ENCODE measurements at places on chromosomes 13 and 19.

- H3K36me3 ChIP-seq: no peaks in the 10 kb centered on the region
- H3K4me1 ChIP-seq: no peaks in the 10 kb centered on the region
- no peak overlapping the region for H3K27ac ChIP-seq
- H3K27me3 ChIP-seq: peaks cover 41% of the 10 kb centered on the region
- no peak overlapping the region for H3K4me3 ChIP-seq
Measured at GRCh38 chr19:42619271-42619670, 24.5 kb upstream of the CEACAM8 start.

DNA sequence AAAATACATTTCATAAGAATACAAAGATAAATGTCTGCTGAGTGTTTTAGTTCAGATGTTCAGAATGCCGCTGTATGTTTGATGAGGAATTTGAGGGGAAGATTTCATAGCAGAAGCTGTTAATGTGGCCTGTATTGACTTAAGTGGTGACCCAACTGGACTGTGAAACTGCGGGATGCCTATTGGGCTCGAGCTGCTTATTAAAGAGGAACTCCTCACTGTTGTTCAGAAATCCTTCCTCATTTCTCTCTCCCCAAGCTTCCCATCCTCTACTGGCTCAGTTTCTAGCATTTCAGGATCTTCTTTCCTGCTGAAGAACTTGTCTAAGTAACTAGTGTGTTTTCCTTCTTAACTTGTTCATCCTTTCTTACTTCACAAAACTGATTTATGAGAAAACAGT, 20.4 kb downstream of the DGKH start:
- peaks cover 8% of the 10 kb centered on the region for H3K4me1 ChIP-seq
- no peak for DNase-seq
- no peak overlapping the region for H3K27ac ChIP-seq

DNA sequence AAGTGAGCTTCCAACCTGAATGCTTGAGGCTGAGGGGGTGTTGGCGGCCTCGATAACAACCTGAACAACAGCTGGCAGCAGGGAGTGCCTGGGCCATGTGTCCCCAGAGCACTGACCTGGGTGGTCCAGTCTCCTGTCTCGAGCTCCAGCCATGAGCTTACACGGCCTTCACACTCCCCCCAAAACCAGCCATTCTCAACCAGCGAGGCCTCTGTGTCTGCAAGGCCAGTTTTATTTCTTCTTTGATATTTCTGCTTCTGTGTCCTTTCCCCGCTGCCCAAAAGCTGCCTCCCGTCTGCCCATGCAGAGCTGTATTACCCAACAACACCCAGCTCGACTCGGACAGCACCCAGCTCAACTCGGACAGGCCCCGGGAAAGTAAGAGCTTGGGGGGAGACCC, 32.5 kb upstream of the TFDP1 start:
- no peak overlapping the region for H3K27ac ChIP-seq
- peaks cover 47% of the 10 kb centered on the region for H3K36me3 ChIP-seq
- H3K4me3 ChIP-seq: no peak overlapping the region
- DNase-seq: peak; percentile 52

DNA sequence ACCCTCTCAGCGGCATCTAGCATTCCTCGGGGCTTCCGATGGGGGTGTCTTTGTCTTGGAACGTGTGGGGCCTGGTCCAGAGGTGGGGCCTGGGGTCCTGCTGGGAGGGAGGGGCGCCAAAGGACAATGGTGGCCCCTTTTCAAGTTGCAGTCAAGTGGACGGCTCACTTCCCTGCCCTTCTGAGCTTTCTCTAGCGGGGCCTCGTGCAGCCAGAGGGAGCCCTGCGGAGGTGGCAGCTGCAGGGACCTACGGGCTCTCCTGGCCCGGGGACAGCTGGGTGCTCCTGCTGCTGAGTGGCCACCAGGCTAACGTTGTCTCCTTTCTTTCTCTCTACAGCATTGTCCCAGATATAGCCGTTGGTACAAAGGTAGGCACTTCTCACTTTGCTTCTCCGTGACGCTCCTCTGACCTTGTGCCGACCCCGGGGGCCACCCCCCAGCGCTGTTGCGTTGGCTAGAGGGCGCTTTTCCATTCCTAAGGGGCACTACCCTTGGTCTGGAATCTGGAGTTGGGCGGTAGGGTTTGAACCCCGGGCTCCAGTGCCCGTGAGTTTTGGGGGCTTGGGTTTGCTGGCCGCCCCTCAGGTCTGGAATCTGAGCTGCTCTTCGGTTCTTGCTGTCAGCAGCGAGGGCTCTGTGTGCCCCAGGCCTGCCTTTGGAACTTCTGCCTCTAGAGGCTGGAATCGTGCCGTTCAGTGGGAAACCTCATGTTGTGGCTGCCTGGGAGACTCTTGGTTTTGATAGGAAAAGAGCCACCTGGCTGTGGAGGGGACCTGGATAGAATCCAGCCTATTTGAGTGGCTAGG, 2.0 kb downstream of the PTBP1 start:
- no peaks in the 10 kb centered on the region for H3K27me3 ChIP-seq
- peaks cover 32% of the 10 kb centered on the region for H3K4me1 ChIP-seq
- peak; percentile 61 for DNase-seq
- H3K27ac ChIP-seq: no peak overlapping the region

DNA sequence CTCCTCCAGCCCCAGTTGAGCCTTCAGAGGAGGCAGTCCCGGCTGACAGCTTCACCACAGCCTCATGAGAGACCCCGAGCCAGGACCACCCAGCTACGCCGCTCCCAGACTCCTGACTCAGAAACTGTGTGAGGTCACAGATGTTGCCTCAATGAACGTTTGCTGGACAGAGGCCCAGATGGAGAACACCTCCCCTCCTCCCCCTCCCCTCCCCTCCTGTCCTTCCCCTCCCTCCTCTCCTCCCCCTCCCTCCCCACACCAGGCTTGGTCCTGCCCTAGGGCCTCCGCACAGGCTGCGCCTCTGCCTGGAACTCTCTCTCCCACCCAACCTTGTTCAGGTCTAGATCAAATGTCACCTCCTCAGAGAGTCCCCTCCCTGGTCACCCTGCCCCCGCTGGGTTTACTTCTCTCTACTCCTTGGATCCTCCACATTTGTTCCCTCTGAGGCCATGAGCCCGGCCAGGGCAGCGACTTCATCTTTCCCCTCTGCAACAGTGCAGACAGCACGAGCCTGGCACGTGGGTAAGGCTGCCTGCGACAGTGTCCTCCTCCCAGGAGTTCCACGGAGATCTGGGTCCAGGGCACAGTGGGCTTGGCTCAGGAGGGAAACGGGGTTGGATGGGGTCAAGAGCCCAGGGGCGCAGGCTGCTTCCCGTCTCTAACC, 17.4 kb downstream of the PIP5K1C start:
- peaks cover 3% of the 10 kb centered on the region for H3K4me1 ChIP-seq
- no peaks in the 10 kb centered on the region for H3K27me3 ChIP-seq
- DNase-seq: no peak
- H3K36me3 ChIP-seq: peaks cover 9% of the 10 kb centered on the region
- H3K27ac ChIP-seq: no peak overlapping the region

DNA sequence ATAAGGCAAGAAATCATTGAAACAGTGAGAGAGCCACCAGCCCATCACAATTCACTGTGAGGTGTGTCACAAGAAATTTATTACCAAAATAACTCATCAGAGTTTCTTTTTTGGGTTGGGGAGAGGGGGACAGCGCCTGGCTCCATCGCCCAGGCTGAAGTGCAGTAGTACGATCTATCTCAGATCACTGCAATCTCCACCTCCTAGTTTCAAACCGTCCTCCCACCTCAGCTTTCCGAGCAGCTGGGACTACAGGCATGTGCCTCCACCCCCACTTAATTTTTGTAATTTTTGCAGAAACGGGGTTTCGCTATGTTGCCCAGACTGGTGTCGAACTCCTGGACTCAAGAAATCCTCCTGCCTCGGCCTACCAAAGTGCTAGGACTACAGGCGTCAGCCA, 3.6 kb downstream of the IFNL1 start:
- no peaks in the 10 kb centered on the region for H3K4me1 ChIP-seq
- no peaks in the 10 kb centered on the region for H3K36me3 ChIP-seq
- no peak overlapping the region for H3K27ac ChIP-seq
- no peak overlapping the region for H3K4me3 ChIP-seq

DNA sequence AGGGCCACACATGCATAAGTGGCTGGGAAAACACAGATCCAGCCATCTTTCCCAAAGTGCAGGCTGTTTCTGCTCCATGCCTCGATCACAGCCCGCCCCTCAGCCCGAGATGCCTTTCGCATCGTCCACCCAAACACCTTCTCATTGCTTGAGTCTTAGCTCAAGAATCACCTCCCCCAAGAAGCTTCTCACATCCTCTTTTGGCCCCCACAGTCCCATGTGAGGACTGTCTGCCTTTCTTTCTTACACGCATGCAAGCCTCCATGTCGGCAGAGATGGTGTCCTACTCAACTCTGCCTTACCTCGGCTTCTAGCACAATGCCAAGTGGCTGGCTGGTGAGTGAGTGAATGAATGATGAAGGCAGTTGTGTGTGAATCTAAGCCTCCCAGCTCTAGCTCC, 18.1 kb upstream of the GSX1 start:
- H3K27ac ChIP-seq: no peak overlapping the region
- H3K27me3 ChIP-seq: no peaks in the 10 kb centered on the region
- H3K4me1 ChIP-seq: no peaks in the 10 kb centered on the region
- no peak for DNase-seq

GRCh38 chr13:56393549-56393948, 747.2 kb upstream of the PRR20A start:
- H3K27ac ChIP-seq: no peak overlapping the region
- no peak for DNase-seq
- no peaks in the 10 kb centered on the region for H3K36me3 ChIP-seq

- H3K27me3 ChIP-seq: no peaks in the 10 kb centered on the region
- peaks cover under 1% of the 10 kb centered on the region for H3K4me1 ChIP-seq
- H3K4me3 ChIP-seq: no peak overlapping the region
- H3K27ac ChIP-seq: no peak overlapping the region
- H3K36me3 ChIP-seq: no peaks in the 10 kb centered on the region
Measured at GRCh38 chr13:106527445-106527801, 8.0 kb downstream of the EFNB2 start.

GRCh38 chr19:39067104-39067503, 17.1 kb upstream of the ACP7 start:
- no peak overlapping the region for H3K27ac ChIP-seq
- no peaks in the 10 kb centered on the region for H3K27me3 ChIP-seq

DNA sequence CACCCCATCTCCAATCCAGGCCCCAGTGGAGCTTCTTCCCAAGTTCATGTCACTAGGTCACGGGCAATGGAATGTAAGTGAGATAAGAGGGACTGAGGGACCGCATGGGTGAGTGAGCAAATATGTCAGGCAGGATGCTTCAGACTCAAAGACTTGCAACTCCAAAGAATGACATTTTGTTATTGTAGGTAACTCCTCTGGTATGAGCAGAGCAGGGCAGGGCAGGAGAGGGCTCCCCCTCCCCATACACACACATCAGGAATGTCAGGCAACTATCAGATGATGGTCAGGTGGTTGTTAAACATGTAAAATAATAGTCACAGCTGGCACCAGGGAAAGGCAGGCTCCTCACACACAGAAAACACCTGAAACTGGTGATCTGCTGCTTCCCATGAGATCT, 10.6 kb downstream of the ERVV-2 start:
- H3K27ac ChIP-seq: no peak overlapping the region
- H3K4me3 ChIP-seq: no peak overlapping the region
- H3K36me3 ChIP-seq: no peaks in the 10 kb centered on the region
- DNase-seq: no peak
- no peaks in the 10 kb centered on the region for H3K27me3 ChIP-seq

DNA sequence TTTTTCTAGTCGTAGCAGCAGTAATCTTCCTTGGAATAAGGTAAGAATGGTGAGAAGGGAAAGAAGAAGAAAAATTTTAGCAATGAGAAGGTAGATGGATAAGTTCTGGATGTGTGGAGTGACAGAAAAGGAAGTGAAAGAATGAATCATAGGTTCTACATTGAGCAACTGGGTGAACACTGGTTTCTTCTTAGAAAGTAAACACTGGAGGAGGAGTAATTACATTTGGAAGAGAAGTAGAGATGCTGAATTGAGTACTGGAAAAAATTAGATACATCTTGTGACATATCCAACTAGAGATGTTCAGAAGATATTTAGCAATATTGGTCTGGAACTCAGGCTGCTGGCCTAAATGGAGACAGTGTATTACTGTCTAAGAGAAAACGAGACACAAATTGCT, 148.5 kb downstream of the GPC5 start:
- H3K27ac ChIP-seq: no peak overlapping the region
- DNase-seq: no peak
- no peaks in the 10 kb centered on the region for H3K4me1 ChIP-seq
- H3K4me3 ChIP-seq: no peak overlapping the region
- no peaks in the 10 kb centered on the region for H3K27me3 ChIP-seq

- no peaks in the 10 kb centered on the region for H3K27me3 ChIP-seq
- no peaks in the 10 kb centered on the region for H3K4me1 ChIP-seq
- H3K4me3 ChIP-seq: no peak overlapping the region
Measured at GRCh38 chr19:31013384-31014020, 335.7 kb downstream of the TSHZ3 start.

- no peak overlapping the region for H3K4me3 ChIP-seq
- no peak overlapping the region for H3K27ac ChIP-seq
- H3K36me3 ChIP-seq: peaks cover 6% of the 10 kb centered on the region
Measured at GRCh38 chr19:52536448-52536800, 9.0 kb downstream of the ZNF808 start.

DNA sequence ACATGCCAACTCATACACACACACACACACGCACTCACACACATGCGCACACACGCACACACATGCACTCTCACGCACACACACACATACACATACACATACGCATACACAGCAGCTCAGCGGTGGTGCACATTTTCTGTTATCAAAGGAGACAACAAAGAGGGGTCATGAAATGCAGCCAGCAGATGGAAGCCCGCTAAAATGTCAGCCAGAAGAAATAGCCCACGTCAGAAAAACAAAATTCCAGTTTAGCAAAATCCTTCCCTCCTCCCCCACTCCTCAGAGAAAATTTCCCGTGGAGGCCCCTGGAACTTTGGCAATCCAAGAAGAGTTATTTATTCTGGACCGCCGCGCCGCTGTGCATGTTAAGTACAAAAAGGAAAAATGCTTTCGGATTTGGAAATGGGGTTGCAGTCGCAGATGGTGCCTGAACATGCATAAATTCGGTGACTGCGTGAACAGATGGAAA, 114.6 kb upstream of the VSTM2B start:
- DNase-seq: no peak
- no peak overlapping the region for H3K27ac ChIP-seq
- H3K4me1 ChIP-seq: no peaks in the 10 kb centered on the region

- no peaks in the 10 kb centered on the region for H3K36me3 ChIP-seq
- DNase-seq: no peak
- no peak overlapping the region for H3K4me3 ChIP-seq
- H3K27ac ChIP-seq: no peak overlapping the region
- H3K27me3 ChIP-seq: no peaks in the 10 kb centered on the region
Measured at GRCh38 chr13:46296921-46297320, 85.2 kb downstream of the LRRC63 start.
